T-cell (primary cell): ENCODE measurements at places on chromosomes 7 and 10.

DNA sequence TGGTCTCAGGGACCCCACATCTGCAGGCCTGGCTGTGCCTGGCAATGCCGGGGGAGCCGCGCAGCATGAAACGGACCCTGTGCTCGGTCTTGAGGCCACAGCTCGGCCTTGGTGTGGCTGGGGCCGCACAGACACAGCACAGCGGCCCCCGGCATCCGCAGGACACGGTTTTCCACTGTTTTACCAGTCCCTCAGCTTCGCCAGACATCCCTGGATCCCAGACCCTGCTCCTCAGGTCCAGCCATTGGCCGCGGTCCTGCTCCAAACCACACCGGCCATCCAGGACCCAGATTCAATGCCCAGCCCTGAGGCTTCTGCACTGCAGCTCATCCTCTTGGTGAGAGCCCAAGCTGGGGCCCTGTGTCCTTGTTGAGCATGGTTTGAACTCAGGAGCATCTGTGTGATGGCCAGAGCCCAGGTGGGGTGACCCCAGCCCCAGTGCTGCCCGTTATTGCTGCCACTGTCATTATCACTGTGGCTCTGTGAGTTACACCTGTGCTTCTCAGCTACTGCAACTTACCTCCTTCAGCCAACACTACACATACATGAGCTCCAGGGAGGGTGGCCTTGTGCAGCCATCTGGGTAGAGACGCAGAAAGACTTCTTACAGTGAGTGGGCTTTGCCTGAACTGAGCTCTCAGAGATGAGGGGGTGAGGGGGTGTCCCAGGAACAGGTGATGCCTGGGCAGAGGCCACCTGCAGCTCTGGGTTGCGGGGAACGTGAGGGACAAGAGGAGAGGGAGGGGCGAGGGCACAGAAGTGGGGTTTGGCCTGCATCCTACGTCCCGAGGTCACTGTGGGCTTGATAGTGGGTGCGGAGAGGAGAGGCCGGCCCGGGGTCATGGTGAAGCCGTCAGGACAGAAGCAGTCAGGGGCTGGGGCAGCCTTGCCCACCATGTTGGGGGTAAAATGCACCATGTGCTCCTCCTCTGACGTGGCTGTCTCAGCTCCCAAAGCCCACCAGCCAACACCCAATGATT is 567.6 kb downstream of the PTPRN2 start:
- H3K27ac ChIP-seq, result no peak overlapping the region
- DNase-seq, result no peak
- H3K36me3 ChIP-seq, result no peaks in the 10 kb centered on the region
- no peak overlapping the region for H3K4me3 ChIP-seq

DNA sequence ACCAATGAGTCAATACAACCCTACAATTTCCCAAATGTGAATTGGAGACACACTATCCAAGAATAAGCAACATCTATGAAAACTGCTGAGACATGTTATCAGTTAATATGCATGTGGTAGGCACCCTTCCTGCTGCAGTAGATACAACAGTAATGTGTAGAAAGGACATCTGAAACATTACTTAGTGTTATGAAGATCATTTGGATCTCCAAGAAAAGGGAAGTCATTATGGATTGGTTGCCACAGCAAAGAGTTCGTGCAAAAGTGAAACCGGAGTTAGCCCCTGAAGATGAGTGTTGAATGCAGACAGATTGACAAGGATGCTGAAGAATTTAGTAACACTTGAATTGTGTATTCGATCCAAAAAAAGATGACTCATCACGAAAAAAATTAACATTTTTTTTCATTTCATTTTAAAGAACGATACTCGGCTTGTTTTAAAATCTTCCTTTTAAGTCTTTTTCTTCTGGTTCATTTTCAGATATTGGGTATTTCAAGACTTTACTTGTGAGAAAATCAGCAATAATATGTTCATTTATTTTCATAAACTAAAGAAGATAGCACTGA is 322.4 kb upstream of the KLF6 start:
- no peak overlapping the region for H3K4me3 ChIP-seq
- no peak for DNase-seq
- H3K4me1 ChIP-seq, result no peaks in the 10 kb centered on the region
- no peaks in the 10 kb centered on the region for H3K36me3 ChIP-seq
- no peak overlapping the region for H3K27ac ChIP-seq

- no peaks in the 10 kb centered on the region for H3K36me3 ChIP-seq
- peak within 1 kb of the TSS; percentile 46 for H3K4me3 ChIP-seq
- H3K27ac ChIP-seq, result peak within 1 kb of the TSS; percentile 81
- peak; percentile 56 for DNase-seq
Observed at GRCh38 chr7:55964261-55965099, at the start of gene NIPSNAP2. NIPSNAP2 (plus strand) TSS chr7:55964585; CDS start chr7:55964610, 25 bp downstream.

GRCh38 chr10:109971634-109972033 is 36.1 kb upstream of the ADD3 start:
- no peak overlapping the region for H3K4me3 ChIP-seq
- peaks cover 2% of the 10 kb centered on the region for H3K27me3 ChIP-seq
- DNase-seq, result no peak
- no peaks in the 10 kb centered on the region for H3K36me3 ChIP-seq

- H3K36me3 ChIP-seq, result peaks cover 49% of the 10 kb centered on the region
- H3K4me3 ChIP-seq, result no peak overlapping the region
- H3K27me3 ChIP-seq, result no peaks in the 10 kb centered on the region
- DNase-seq, result no peak
- H3K27ac ChIP-seq, result no peak overlapping the region
Observed at GRCh38 chr10:46239993-46240683, 46.7 kb upstream of the ANTXRL start.
